ENCODE measurements at places on chromosomes 4 and X.

GRCh38 chr4:123346951-123347350 lies 49.6 kb upstream of the SPRY1 start:
- DNase-seq = no peak

DNA sequence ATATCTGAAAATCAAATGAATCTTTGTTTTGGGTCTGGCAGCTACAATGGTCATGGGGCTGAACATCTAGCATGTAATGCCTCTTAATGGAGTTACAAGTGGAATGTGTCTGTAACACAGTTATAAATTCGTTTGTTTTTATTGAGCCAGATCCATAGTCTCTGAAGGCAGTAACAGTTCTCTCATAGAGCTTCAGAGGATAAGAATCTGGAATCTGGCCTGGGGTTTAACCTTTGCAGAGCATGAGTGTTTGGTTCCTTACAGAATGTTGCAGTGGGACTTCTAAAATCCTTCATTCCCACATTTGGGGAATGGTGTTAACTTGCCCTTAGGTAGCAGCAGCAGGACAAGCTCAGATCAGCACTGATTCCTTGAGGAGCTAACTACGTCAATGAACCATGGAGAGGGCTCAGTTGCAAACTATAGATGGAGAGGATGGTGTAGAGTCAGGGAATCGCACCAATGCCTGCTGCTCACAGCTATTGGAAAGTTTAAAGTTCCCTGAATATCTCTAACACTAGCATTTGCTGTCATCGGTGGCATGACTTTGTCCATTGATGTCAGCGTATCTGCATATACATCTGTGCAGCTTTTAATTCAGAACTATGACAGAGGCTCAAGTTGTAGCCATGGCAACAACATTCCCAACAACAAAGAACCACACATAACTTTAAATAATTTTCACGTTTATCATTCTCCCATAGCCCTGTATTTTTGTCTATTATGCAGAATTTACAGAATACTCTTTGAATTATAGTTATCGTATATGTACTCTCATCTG lies 72.2 kb downstream of the RASGEF1B start:
- DNase-seq = no peak

GRCh38 chr4:99615170-99615820 lies 40.7 kb downstream of the MTTP start:
- DNase-seq = no peak

- no peak for DNase-seq
Observed at GRCh38 chr4:128837679-128838078, 28.2 kb downstream of the JADE1 start.

DNA sequence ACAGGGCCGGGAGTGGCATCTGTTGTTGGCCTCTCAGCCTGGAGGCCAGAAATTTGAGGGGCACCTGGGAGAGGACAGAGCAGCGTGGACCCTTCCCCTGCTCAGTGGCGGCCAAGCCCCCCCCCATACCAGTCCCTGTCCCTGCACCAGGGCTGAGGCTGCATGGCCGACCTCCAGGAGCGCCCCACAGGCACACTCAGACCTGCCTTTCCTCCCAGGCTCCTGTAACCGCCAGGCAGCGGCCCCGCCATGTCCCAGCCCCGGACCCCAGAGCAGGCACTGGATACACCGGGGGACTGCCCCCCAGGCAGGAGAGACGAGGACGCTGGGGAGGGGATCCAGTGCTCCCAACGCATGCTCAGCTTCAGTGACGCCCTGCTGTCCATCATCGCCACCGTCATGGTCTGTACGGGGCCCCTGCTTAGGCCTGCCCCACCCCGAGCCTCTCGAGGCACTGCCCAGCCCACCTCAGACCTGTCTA lies 15.3 kb downstream of the TMEM175 start:
- DNase-seq = no peak

DNA sequence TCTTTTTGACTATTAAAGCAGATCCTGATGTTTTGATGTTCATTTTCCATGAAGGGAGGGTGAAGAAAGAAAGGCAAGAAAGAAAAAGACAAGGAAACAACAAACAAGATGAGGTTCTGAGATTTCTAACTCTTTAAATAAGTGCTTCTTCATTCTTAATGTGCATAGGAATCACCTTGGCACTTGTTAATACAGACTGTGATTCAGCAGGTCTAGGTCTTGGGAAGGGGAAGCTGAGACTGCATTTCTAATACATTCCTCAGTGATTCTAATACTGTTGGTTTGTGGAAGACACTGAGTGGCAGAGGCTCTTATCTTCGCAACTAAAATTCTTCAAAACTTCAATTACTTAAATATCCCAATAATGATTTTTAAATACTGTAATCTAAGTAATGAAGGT lies 95.2 kb upstream of the NAP1L5 start:
- DNase-seq = no peak

DNA sequence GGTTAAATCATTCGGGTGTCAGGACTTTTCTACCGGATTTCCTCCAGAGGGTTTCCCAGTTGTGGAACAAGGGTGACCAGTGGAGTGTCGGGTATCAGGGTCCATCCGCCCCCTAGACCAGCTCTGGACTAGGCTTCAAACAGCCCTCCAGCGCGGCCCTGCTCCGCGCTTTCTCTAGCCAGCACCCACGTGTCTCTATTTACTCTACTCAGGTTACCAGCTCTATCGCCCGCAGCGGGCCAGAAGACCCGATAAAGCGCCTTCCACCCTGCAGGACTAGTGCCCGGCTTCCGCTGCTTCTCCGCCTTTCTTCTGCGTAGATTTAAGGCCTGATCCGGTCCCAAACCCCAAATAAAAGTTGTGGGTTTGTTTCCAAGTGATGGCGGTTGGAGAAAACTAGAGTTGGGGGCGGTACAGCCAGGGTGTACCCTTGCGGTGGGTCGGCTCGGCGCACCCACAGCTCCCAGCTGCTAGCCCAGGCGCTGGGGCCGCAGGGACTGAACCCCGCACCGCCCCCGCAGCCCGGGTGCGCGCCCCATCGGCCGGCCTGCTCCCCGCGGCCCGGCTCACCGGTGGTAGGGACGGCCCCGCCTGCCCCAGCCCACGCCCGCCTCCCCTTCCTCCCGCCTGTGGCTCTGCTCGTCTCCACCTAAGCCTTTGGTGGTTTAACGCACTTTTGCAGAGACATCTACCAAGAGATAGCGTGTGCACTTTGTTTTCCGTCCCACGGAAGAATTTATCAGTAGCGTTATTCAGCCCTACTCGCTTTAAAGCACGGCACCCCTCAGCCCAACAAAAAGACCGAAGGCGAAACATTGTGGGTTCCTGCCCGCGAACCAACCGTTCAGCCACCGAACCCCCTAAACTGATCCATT lies 2.1 kb downstream of the LEF1 start:
- no peak for DNase-seq

DNA sequence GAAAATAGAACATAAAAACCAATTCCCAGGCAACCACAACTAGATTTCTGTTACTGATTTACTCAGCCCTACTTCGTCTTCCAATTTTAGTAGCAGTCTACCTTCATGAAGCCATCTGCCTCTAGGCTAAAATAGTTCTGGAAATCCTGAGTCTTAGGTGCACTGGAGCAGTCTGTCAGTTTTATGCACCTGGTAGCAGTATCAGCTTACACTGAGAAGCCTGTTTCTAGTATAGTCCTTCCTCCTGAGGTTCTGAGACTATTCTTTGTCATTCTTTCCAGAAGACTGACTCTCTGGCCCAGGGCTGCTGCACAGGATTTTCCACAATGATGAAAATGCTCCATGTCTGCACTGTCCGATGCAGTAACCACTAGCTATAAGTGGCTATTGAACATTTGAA lies 16.9 kb upstream of the HPRT1 start:
- DNase-seq = no peak

DNA sequence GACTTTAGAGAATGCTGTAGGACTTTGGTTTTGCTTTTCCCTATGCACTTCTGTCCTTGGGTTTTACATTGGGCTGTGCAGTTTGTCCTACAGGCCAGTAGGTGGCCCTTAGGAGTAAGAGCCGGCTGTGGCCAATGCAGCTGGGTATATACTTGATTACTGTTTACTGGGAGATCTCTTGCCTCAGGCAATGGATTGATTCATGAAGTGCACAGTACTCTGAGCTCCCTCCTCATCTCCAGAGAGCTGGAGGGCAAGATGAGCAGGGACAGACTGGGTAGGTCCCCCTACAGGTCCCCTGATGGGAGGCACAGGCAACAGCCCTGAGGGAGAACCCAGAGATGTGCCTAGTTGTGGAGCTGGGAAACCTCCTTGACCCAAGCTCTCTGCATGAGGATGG lies 103.8 kb upstream of the QRFPR start:
- DNase-seq = peak; percentile 56

GRCh38 chr4:47882228-47882627 lies 32.2 kb downstream of the NFXL1 start:
- DNase-seq = no peak

DNA sequence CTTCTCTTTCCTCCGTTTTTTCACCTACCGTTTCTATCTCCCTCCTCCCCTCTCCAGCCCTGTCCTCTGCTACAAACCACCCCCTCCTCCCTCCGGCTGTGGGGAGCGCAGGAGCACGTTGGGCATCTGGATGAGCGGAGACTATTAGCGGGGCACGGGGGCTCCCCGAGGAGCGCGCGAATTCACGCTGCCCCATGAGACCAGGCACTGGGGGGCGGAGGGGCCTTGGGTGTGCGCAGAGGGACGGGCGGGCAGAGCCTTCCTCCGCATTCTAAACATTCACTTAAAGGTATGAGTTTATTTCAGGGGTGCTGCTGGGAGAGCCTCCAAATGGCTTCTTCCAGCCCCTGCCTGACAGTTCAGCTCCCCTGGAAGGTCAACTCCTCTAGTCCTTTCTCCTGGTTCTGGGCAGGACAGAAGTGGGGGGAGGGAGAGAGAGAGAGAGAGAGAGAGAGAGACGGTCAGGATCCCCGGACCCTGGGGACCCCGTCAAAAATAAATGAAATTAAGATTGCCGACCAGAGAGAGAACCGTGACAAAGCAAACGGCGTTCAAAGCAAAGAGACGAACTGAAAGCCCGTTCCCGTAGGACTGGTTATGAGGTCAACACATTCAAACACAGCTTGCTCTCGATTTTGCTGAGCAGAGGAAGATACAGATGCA lies 5.0 kb downstream of the SHOX start:
- DNase-seq = no peak

DNA sequence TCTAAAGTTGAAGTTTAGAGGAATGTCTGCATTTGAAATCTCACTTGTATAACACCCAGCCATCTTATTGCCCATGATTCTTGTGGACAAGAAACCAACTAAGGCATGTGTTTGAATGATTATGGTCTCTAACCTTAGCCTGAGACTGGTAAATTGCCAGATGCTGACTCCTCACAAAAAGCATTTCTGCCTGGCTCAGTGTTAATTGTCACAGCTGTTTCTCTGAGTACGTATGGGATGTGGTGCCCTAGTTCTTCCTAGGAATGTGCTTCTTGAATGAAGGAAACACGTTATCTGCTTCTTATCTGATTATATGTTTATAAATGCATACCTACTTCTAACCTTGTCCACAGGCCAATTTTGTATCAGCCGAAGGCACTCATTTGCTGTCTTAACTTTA lies 63.1 kb upstream of the NDP start:
- no peak for DNase-seq

DNA sequence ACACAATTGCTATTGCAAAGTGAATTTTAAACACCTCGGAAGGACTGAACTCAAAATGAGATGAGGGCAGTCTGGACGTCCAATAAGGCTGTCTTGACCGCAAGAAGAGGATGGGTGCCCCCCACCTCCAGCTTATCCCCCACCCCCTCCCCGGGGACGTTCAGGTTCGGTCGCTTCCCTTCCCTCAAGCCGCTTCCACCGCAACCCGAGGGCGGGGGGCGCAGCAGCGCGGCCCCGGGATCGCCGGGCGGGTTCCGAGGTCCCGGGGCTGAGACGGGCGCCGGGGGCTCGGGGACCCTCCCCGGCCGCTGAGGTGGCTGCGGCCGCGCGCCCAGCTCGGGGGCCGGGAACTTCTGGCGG lies 480 bp downstream of the USP46 start:
- no peak for DNase-seq

GRCh38 chr4:188012426-188012945 lies 16.9 kb downstream of the ZFP42 start:
- DNase-seq = no peak

GRCh38 chr4:122476126-122476525 lies 19.6 kb upstream of the IL2 start:
- no peak for DNase-seq
